CD4-positive, alpha-beta T cell treated with Interleukin-10 for 1 hour (primary cell): ENCODE measurements at places on chromosomes 6 and 20.

- no peak for DNase-seq
These were observed 88.0 kb upstream of the ELOVL5 start for GRCh38 chr6:53436526-53437303.

DNA sequence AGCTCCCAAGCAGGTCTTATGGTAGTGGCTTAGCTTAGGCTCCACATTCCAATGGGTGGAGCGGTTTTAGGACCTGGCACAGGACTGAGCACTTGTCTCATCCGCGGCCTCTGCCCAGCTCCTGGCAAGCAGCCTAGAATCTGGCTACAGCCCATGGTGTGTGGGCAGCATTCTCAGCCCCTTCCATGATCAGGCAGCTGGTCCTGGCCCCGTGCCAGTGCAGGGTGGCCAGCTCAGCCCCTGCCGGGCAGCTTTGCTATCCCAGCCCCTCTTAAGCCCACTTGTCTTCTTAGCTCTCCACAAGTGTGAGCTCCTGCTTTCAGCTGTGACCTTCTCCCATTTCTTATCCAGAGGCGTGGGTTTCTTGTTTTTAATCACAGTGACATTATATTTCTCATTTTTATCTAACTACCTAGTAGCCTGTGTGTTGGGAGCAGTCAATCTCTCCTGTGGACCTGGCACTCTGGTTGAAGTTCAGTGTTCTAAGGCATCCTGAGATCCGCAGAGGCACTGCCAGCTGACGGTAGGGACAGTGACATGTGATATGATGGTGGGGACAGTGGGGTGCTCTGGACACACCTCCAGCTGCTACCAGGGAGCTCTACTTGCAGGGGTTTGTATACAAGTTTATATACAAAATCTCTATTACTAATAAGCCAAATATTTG lies 119.9 kb upstream of the PRND start:
- DNase-seq, result no peak

GRCh38 chr6:16432075-16433032 lies 194.0 kb downstream of the GMPR start:
- DNase-seq, result no peak

DNA sequence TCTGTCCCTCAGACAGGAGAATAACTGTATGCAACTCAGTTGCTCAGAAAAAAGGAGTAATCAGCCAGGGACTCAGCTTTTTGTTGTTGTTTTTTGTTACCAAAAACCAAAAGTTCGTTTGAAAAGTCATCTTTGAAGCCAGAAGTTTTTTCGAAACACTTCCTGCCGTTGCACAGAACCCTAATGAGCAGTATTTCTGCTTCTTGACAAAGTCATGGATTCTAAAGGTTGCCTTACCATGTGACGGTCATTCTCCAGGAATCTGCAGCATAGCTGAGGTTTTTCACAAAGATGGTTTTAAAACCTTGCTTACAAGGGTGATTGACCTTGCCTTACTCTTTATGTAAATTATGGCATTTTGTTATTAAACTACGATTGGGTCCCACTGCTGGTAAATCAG lies 1.9 kb downstream of the RAB32 start:
- DNase-seq, result no peak

- no peak for DNase-seq
These were observed 16.4 kb downstream of the CYB5R4 start for GRCh38 chr6:83875843-83876242.

DNA sequence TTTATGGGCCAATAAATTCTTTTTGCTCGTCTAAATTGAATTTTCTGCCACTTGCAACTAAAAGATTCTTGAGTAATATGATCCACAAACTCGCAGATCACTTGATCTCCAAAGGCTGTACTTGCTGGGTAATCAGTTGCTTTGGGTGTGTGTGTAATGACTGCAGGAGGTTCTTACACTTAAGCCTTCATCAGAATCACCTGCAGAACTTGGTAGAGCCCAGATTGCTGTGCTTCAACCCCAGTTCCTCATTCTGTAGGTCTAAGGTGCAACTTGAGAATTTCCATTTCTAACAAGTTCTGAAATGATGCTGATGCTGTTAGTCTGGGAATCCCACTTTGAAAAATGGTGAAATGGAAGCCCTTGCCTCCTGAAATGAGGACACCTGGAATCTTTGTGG lies 12.9 kb upstream of the FKBP1A start:
- no peak for DNase-seq

- DNase-seq, result no peak
These were observed 73.1 kb downstream of the PHACTR2 start for GRCh38 chr6:143750877-143751276.

DNA sequence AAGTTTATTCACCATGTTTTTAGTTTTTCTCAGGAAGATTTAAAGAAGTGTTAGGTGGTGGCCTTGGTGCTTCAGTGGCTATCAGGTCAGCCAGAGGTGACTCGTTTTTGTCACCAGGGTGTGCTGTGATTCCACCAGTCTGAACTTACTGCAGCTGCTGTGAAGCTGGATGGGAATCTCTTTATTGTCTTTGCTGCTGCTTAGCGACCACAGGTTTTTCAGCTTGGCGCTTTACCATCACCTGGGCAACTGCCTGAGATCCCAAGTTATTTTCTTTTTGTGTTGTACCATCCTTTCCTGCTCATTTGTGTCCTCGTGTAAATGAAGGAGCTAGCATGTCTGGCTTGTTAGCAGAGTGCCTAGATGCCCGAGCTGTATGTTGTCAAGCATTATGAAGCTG lies 146.9 kb downstream of the MACROD2 start:
- no peak for DNase-seq

DNA sequence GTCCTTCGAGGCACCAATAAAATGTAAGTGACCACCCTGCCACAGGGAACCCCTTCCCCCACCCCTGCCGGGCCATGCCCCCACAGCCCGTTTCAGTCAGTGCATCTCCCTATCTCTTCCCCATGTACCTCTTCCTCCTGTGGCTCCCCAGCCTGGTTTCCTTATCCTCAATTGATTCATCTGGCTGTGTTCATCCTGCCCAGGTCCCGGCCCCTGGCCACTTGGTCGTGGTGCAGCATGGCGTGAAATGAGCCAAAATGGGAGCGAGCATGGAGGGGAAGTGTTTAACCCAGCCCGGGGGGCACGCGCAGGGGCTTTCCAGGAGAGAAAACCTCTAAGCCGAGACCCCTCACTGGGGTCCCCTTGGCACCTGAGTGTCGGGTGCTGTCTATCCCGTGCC lies 35.9 kb downstream of the HM13 start:
- DNase-seq, result no peak

DNA sequence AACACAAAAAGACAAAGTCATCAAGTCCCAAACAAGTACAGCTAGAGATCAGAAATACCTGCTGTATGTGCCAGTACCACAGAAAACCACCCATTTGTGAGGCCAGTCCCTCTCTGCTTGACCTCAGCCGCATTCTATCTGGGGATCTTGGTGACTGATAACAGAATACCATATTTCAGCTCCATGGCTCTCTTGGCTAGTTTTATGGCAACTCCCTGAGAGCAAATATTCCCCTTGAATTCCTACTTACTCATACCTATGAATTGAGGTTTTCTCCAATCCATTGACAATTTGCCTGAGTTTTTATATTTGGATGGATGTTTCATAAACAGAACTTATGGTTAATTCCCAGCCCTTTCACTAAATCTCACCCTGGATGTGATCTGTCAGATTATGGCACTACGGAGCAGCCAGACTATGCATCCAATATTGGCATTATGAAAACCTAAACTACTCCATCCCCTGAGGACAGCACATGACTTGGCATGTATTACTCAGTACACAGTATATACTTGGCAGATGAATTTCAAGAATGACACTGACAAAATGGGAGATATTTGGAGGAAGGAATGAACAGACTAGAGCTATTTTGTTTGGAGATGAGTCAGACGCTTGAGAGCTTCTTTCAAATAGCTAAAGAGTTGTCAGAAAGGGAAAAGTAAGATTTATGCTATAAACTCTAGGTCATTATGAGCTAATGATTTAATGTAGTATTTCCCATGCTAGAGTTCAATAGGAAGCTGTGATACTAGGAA lies 95.7 kb downstream of the PRDM1 start:
- no peak for DNase-seq

- no peak for DNase-seq
These were observed 158.2 kb upstream of the MCHR2 start for GRCh38 chr6:100152201-100152600.

DNA sequence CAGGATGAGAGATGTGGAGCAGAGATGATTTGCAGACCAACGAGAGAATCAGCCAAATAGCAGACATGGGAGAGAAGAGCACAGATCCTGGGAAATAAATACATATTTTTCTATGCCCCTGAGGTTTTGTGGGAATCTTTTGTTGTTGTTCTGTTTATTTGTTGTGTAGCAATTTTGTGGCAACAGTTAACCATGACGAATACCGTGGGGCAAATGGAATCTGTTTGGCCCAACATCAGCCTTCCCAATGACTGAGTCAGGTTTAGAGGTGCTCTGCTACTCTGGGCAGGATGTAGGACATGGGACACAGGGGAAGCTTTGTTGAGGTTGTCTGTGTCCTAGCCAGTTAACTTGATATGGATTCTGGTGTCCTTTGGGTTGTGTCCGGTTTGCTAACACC lies 7.9 kb upstream of the SLC2A10 start:
- DNase-seq, result no peak

GRCh38 chr20:1897965-1898464 lies 2.8 kb downstream of the SIRPA start:
- no peak for DNase-seq

DNA sequence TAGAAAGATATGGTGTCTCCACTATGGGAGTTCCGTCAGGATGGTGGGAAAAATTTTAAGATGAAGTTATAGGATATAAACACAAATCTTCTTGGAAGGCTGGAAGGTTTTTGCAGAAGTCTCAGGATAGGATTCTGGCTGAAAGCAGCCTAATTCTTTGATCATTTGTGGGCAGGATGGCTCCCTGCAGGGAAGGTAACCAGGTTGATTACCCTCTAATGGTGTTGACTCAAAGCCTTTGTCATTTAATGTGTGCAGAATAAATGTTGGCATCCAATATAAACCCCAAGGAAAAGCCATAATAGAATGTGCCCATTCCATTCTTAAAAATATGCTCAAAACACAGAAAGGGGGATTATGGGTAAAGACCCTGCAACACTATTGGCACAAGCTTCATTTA lies 204.3 kb downstream of the EPM2A start:
- no peak for DNase-seq

GRCh38 chr6:95973976-95974375 lies 41.8 kb upstream of the FUT9 start:
- DNase-seq, result no peak

DNA sequence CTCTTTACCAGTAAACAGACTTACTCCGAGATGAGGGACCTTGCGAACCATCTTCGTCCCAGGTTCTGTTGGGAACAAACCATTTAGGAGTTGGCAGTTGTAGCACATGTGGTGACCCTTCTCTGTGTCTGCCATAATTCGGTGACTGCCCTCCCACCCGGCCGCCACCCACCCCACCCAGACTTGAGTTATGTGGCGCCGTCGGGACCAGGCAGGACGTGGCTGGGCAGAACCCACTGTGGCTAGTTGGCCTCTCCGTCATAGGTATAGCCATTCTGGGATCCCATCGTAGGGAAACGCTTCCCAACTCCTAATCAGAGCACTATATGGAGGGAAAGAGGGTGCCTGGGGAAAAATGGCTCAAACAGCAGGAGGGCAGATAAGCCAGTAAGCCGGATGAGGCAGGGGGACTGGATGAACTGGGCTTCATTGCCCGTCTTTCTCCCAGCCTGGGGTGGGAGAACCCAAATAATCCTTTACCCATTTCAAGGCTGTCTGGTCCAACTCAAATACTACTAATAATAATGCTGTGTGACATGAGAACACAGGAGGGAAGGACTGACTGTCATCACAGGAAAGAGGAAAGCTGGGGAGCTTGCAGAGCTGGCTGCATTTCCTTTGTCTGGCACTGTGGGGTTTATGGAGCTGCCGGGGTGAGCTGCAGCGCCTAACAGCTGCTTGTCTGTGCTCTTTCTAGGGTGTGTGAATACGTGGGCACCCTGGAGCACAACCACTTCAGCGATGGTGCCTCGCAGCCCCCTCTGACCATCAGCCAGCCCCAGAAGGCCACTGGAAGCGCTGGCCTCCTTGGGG lies 73.0 kb upstream of the PBOV1 start:
- no peak for DNase-seq

DNA sequence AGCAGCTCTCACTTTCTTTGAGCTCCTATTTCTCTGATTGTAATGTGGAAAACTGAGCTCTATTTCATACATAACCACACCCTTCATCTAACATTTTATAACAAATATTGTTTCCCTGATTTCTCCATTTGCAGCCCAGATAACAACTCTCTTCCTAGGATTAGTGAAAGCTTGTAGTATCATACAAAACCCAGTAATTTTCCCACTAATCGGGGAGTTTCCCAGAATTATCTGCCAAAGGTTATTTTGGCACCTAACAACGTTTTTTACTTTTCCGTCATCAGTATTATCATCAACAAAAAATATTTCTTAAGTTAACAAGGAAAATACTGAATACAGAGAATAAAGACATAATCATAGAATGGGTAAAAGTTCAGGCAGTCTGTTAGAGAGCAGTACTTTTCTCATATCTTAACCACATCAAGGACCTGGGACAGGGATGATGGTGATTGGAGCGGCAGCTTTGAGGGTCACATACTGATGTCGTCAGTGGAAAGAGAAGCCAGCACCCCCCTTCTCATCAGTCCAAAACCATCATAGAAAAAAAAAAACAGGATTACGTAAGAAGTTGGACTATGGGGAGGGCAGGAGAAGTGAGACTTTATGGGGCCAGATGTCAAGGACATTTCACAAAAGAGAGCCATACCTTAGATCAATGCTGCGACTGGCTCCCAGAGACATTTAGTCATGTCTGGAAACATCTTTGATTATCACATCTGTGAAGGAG lies 166.1 kb upstream of the TNFAIP3 start:
- no peak for DNase-seq
